ENCODE measurements at places on chromosomes 13 and 19. TPM values are rescaled to one million over a fixed set of nuclear protein-coding genes. Genes with fewer than 3 reads are reported as not detected.
A peak's percentile ranks its signal among the peaks of the same experiment; 100 is the strongest.

- peak; percentile 80 for DNase-seq
Measured at GRCh38 chr19:5340637-5341447, at the start of gene PTPRS. TSS of gene PTPRS (minus strand) at chr19:5340812. CDS start at chr19:5286140, 54,672 bp downstream.

DNA sequence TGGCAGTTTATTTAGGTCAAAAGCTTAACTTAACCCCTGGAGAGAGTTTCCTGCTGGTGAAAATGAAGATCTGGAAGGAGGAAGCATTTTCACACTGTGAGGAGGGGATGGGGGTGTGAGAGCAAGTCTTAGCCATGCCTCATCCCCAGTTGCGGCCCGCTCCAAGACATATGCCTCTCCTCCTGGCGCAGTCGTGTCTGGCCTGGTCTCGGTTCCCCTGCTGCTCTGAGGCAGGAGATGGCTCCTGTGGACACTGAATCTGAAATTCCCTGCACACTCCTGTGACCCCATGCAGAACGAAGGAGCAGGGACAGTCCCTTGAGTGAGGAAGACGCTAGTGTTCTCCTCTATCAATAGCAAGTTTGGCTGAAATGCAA lies 360 bp upstream of the ZNF69 start:
- DNase-seq: no peak

DNA sequence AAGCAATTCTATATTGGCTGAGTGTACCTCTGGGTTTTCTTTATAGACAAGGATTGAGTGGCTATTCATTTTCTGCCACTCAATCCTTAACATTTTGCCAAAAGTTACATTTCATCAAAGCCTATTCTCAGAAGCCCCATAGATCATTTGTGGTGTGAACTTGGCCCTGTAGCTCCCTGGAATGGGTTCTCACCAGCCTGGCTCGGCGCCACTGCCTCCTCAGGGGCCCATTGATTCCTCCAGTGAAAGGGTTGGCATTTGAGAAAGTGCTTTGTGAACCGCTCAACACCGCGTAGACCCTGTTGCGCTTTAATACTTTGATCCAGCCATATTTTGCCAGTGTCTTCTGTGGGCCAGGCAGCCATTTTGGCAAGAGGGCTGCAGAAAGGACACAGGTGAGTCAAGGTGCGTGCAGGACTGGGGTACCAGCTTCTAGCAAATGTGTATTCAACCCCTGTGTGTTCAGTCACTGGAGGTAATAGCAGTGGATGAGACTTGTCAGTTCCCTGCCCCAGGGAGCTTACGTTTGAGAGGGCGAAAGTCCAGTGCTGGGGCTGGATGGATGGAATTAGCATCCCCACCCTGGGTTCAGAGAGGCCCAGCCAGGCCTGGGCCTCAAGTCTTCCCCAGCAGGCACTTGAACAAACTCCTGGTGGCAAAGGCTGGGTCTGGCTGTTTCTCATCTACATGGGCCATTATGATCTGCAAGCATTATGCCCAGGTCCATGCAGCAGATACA lies 3.8 kb downstream of the RAB8A start:
- DNase-seq: no peak

The GPR183 gene
- polyA plus RNA-seq: 87.1 TPM

GRCh38 chr13:78608252-78608687 lies 4.9 kb upstream of the POU4F1 start:
- DNase-seq: no peak

The C19orf85 gene
- polyA plus RNA-seq: not detected

- DNase-seq: peak; percentile 73
Measured at GRCh38 chr19:17001603-17002183, 24.9 kb downstream of the CPAMD8 start.
